ENCODE measurements at places on chromosomes 5 and 9.
A peak's percentile ranks its signal among the peaks of the same experiment; 100 is the strongest.

DNA sequence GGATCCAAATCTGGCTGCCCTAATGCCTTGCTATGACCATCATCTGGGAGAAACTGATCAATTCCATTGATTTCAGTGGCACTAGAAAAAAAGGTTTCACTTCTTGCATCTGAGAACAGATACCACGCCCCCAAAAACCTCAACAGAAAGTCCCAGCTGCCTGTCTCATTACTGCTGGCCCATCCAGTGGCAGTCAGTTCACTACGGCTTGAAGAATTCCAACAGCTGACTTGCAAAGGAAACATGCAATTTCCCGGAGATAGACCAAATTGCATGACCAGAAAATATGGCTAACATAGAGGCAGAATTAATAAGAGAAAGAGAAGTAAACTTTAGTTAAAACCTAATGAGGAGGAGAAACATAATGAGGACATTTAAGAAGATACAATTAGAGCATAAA lies 48.6 kb downstream of the UGCG start:
- DNase-seq, result no peak

- peak; percentile 41 for DNase-seq
These were observed 99.9 kb downstream of the GTF3C4 start for GRCh38 chr9:132769906-132770769.

DNA sequence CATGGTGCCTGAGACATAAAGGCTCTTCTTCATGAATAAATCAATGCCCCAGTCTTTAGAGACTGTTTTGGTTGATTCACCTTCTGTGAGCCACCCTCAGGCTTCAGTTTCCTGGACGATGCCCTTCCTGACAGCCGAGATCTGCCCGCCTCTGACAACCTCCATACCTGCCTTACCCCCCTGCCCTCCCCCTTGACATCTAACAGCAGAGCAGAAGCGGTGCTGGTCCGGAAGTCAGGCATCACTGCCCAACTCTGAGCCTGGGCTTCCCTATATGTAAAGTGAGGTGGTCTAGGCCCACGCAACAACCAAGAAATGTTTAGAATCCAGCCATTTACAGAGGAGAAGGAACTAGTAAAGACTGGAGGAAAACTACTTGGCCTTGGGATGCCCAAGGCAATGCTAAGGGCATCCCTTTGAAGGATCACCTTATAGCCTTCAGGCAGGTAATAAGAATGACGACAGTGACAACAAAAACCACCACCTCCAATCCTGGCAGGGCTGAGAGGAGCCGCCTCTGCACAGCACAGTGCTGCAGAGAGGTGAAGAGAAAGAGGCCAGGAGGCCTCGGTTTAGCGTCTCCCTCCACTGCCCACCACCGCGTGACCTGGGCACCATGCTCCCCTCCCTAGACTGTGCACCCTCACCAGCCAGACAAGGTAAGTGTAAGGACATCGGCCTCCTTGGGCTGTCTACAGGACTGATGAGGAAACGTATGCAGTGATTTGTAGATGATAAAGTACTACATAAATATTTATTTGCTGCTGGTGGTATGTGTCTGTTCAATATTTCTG lies 35.3 kb upstream of the GABBR2 start:
- no peak for DNase-seq

GRCh38 chr5:173699966-173700365 lies 83.5 kb upstream of the BOD1 start:
- DNase-seq, result no peak

DNA sequence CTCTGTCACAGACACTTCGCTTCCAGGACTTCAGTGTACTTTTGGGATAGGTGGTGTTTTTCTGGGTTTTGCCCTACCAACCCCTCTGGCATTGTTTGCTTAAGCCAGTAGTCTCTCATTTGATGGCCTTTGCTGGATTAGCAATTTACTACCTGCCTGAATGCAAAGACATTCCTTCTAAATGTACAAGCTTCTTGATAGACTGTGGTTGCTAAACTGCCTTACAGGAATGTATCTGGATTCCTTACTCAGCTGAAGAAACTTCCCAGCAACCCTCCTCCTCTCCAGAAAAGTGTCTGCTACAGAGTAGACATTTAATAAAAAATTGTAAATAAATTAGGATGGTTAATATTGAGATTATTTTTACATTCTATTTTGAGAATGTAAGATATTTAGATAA lies 1916.7 kb downstream of the EFNA5 start:
- DNase-seq, result no peak

GRCh38 chr9:122822938-122823337 lies 5.5 kb downstream of the PDCL start:
- DNase-seq, result no peak

GRCh38 chr9:115367780-115368525 lies 250.0 kb upstream of the TNC start:
- DNase-seq, result no peak

DNA sequence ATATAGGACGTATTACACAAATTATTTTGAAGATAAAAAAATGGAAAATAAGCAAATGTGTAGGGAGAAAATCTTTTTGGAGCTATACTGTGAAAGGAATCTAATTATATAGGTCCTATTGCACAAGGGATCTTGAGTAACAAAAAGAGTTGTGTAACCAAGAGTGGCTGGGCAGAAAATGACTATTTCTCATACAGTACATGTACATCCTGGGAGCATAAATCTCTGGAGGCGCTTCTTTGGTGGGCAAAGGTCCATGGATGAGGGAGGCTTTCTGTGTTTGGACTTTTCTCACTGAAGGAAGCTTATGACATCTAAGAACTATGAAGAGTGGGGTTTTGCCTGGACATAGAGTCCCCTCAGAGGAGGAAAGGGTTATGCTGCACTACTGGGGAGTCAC lies 29.8 kb downstream of the ANKS6 start:
- no peak for DNase-seq

DNA sequence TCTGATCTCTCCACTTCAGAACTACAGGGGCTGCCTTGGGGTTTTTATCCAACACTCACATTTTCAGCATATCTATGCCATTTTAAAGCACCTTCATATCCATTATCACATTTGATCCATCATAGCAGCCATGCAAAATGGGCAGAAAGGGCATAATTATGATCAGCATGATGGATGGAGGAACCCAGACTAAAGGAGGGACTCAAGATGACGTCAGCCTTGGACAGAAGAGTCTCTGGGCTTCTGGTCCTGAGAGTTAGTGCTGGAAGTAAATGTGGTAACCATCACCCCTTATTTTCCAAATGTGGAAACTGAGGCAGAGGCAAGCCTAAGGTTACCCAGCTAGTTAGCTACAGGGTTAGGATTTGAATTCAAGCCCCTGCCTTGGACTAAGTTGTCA lies 273.1 kb downstream of the DRD1 start:
- no peak for DNase-seq

DNA sequence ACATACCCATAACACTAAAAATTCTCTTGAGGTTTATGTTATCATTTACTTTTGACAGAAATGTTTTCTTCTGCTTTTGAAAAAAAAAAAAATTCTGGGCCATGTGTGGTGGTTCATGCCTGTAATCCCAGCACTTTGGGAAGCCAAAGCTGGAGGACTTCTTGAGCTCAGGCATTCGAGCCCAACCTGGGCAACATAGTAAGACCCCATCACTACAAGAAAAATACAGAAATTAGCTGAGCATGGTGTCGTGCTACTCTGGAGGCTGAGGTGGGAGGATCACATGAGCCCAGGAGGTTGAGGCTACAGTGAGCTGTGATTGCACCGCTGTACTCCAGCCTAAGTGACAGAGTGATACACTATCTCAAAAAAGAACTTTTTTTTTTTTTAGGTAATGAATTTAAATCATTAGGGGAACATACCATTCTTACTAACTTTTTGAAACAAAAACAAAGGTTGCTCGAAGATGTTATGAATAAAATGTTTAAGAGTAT lies 148.8 kb upstream of the DMRT1 start:
- DNase-seq, result no peak

- DNase-seq, result no peak
These were observed 91.4 kb upstream of the RANBP6 start for GRCh38 chr9:6106711-6107339.

- no peak for DNase-seq
These were observed 68.4 kb upstream of the IZUMO3 start for GRCh38 chr9:24614070-24614469.

- no peak for DNase-seq
These were observed 45.7 kb upstream of the ALDH1B1 start for GRCh38 chr9:38346811-38347210.

- DNase-seq, result no peak
These were observed 84.3 kb upstream of the SLC1A3 start for GRCh38 chr5:36521838-36522745.

- DNase-seq, result no peak
These were observed 69.1 kb downstream of the OTP start for GRCh38 chr5:77569409-77569808.

DNA sequence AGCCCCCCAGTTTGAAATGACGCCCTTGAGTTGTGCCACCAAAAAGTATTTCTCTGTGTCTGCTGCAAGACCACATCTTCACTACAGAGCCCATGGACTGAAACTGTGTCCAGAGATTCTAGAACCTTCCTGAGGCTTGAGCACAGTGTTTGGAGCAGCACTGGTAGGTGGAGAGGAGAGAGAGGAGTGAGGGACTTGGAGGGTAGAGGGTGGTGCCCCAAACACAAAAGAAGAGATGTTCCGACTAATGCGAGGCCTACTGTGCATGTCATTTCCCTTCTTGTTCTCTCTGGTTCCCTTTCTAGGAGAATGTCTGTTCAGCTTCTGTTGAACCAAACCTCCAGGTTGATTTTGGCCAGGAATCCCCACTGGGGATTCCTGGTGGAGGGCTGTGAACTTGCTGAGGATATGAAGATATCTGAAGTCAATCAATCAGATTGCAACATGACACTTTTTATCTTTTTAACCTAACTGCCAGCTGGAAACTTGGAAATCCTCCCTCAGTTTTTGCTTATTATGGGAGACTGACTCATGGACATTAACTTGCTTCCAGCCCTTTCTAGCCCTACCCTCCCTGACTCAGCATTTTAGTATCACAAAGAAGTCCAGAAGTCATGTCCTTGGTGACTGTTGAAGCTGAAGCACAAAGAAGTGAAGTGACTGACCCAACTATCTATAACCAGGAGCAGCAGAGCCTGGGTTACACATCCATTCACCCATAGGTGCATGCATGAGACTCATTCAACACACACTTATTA lies 154.5 kb downstream of the NR3C1 start:
- no peak for DNase-seq

- DNase-seq, result no peak
These were observed at the start of gene TGFBI for GRCh38 chr5:136028782-136029742. TGFBI (plus strand) TSS chr5:136028988; CDS start chr5:136029056, 68 bp downstream.

GRCh38 chr5:151578326-151579025 lies 12.7 kb downstream of the FAT2 start:
- DNase-seq, result no peak

DNA sequence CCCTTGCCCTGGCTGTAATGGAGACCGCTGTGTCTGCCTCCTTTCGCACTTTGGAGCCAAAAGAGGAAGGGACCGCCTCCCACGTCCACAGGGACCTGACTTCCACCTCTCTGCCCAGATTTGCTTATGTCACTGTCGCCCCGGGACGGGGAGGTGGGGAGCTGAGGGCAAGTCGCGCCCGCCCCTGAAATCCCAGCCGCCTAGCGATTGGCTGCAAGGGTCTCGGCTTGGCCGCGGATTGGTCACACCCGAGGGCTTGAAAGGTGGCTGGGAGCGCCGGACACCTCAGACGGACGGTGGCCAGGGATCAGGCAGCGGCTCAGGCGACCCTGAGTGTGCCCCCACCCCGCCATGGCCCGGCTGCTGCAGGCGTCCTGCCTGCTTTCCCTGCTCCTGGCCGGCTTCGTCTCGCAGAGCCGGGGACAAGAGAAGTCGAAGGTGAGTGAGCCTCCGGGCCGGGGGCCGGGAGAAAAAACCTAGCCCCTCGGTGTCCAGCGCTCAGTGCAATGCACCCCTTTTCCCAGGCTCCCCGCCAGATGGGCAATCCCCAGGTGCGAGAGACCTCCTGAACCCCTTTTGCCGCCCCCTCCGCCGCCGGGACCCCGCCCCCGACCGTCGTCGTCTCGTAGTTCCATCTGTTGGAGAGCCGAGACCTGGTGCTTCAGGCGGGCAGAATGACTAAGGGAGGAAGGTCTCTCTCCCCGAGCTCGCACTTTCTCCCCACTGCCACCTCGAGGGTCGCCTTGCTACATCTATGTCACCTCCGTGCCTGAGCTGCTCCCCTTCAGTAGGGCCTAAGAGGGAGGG lies at the start of gene GPX3:
TSS of gene GPX3 (plus strand) at position 288 of the 807 bp plus-strand sequence. CDS start at position 352, 64 bp downstream.
- DNase-seq, result no peak

DNA sequence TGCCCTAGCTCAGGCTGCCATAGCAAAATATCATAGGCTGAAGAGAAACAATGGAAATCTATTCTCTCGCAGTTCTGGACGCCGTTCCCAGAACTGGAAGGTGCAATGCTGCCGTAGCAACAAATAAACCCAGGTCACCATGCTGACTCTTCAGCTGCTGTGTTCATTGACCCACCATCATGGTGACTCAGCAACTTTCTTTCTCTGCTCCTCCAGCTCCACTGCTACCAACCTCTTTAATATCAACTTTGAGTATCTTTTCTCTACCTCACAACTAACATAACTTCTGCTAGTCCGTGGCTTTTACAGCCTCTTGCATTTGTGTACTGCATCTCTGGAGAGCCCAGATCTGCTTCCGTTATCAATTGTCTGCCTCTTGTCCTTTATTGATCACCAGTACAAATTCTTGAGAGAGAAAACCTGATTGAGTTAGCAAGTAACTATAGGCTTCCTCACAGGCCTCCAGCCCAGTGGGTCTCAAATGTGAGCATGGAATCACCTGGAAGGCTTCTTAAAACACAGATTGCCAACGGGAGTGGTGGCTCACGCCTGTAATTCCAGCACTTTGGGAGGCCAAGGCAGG lies 47.3 kb upstream of the SLC30A5 start:
- no peak for DNase-seq

- no peak for DNase-seq
These were observed 585.9 kb downstream of the TLR4 start for GRCh38 chr9:118290116-118290515.

DNA sequence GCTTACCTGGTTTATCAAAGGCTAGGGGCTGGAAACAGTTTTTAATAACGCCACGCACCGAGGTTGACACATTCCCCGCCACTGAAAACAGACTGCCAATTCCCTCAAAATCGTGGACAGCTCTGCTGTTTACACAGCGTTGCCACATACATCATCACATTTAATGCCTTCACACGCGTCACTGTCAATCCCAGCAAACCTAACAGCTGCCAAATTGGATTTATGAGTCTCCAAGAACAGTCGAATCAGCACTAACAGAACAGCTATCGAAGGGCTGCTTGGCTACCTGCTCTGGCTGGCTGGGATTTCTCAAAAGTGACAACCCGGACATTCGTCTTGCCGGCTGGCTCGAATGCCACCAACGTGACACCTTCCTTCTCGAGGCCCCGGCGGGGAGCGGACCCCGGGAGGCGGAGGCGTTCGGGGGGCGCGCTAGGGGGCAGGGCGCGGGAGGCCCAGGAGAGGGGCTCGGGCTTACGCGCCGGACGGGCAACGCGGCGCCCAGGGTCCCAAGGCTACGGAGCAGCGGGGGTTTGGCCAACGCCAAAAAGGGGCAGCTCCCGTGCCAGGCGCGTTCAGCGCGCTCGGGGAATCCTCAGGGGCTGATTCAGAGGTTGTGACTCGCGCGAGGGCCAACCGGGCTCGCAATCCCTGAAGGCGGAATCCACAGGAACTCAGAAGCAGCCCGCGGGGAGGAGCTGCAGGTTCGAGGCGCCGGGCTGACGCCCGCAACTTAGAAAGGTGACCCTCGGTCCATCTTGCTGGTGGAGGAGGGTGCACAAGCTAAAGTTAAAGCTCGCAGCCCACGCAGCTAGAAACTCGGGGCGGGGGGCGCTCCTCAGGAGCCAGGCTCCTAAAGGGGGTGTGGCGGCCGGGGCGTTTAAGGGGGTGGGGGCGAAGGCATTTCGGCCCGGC lies 1.2 kb downstream of the CDC14B start:
- no peak for DNase-seq

Data from stimulated activated CD8-positive, alpha-beta memory T cell treated with anti-CD3 and anti-CD28 coated beads, Interleukin-4, amount 100 ng/mL, for 4 hours (primary cell).